Stimulated activated CD8-positive, alpha-beta memory T cell treated with anti-CD3 and anti-CD28 coated beads, Interleukin-15, amount 100 ng/mL, for 24 hours (primary cell): ENCODE measurements at places on chromosomes 2 and 18.

GRCh38 chr2:164913640-164914350 lies 41.5 kb downstream of the SLC38A11 start:
- DNase-seq: no peak

GRCh38 chr2:119753041-119753929 lies 6.4 kb upstream of the PTPN4 start:
- no peak for DNase-seq

GRCh38 chr18:48079885-48080284 lies 149.4 kb upstream of the SMAD2 start:
- DNase-seq: no peak

- no peak for DNase-seq
Measured at GRCh38 chr2:176818076-176818475, 394.5 kb upstream of the HNRNPA3 start.

DNA sequence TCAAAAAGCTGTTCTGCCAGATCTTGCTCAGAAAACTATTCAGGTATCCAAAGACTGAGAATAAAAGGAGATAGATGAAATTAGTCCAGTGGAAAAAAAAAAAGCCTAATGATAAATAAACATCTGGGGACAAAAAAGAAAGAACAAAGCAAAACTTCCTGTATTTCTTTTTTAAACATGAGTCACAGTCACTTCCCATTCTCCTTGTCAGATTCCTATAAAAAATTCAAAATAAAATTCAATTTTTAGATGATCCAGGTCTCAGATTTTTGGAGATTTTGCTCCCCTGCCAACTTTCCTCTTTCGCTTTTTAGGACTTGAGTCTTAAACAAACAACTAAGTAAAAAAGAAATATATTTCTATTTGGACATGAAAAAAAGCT lies 127.4 kb downstream of the MEIS1 start:
- DNase-seq: no peak

DNA sequence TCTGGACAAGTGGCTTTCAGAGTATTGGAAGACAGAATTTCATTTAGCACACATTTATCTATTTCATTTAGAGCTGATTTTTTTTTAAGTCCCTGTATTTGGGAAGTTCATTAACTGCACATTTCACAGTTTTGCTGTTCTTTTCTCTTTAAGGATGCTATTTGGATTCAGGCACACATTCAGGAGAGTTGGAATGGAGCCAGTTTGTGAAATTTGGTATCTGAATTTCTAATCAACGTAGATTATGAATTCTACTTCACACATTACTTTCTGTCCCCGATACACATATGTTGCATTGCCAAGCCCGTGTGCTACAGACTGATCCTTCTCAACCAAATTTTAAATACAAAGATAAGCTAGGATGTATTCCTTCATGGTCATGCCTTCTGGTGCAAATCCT lies 503.9 kb downstream of the IRS1 start:
- no peak for DNase-seq

DNA sequence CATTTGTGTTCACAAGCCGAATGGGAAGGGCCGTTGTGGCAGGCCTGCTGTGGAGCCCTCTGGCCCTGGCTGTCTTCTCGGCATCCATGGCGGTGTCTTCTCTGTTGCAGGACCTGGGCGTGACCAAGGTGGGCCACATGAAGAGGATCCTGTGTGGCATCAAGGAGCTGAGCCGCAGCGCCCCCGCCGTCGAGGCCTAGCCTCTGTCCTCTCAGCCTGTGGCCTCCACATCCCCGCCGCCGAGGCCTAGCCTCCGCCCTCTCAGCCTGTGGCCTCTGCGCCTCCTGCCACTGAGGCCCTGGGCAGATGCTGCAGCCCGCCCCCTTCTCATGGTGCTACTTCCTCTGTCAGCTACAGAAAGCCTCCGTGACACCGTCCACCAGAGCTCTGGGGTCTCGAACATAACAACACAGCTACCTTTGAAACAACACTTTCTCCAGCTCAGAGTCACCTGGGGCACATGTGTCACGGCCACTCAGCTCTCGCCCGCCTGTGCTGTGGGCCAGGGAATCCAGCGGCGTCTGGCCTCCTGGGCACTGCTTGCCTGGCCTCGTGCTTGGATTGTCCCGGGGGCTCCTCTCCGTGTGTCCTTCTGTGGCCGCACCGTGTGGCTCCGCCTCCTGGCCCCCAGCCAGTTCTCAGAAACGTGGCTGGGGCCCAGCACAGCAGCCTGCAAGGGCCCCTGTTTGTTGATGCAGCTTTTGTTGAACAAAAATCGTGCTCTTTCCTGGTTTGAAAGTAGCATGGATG lies 97.1 kb downstream of the USP40 start:
- no peak for DNase-seq

GRCh38 chr2:168024459-168024858 lies 222.9 kb downstream of the STK39 start:
- no peak for DNase-seq

DNA sequence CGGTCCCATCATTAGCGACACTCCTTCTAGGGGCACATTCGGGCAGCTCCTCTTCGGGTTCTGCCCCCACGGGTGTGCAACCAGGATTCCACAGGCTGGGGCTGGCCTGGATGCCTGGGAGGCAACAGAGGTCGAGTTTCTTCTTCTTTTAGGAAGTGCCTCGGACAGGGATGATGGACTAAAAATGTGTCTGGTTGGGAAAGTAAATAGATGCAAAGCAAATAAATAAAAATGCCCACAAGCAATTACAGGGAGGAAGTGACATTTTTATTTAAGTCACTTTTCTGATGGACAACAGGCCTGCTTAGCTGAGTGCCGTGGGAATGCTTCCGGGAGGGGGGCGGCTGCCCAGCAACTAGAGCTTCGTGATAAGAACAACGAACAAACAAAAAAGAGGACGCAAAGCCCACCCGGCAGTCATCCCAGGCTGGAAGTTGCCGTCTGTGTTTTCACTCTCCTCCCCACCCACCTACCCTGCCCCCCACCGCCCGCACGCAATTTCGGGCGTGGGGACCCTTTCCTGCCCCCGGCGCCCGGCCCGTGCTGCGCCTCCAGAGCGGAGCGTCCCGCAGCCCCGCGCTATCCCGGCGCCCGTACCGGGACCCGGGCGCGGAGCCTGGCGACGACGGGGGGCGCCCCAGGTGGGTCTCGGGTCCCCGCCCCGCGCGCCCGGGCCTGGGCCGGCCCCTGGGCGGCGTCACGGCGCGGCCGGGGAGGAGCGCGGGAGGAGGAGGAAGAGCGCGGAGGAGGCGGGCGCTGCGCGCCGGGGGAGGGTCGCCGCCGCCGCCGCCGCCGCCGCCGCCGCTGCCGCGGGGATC lies 412 bp upstream of the NCK2 start:
- no peak for DNase-seq

- DNase-seq: no peak
Measured at GRCh38 chr2:223847410-223847809, 10.0 kb upstream of the AP1S3 start.

DNA sequence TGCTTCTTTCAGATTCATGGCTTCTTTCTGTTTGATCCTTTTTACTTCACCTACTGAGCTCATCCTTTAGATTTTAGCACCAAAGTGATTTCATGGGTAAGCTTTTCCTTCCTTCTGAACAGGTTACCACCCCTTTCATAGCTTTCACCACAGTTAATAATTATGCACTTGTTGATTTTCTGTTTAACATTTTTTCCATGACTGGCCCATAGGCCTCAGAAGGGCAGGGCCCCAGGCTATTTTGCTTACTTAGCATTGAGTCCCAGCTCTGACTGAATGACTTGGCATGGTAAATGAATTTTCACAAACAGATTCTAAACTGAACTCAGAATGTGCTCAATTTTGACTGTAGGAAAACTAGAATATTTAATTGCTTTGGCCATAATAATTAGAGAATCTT lies 177.0 kb downstream of the GCA start:
- no peak for DNase-seq

- no peak for DNase-seq
Measured at GRCh38 chr2:100819370-100820272, at the start of gene NPAS2. Gene NPAS2 (plus strand): TSS chr2:100820139. CDS start chr2:100904755, 84,616 bp downstream.

- no peak for DNase-seq
Measured at GRCh38 chr18:47549021-47549540, 297.6 kb upstream of the SKOR2 start.

- DNase-seq: no peak
Measured at GRCh38 chr18:51907687-51908597, 432.1 kb upstream of the DCC start.

DNA sequence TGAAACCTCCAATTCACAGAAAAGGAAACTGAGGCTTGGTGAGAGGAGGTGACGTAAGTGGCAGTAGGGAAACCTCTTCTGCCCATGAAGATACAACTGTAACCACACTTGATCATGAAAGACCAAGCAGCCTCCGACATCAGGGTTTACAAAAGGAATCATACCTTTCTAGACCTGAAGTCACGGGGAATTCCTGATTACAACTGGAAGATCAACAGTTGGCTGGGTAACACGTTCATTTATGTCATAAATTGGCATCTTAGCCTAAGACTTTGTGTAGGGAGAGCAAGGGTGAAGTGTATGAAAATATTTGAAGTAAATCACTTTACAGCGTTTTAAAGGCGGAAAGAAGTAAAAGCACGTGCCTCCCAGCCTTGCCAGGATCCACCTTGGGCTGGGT lies 922 bp downstream of the HS1BP3 start:
- no peak for DNase-seq

- no peak for DNase-seq
Measured at GRCh38 chr18:11071300-11071699, 78.1 kb downstream of the PIEZO2 start.
